ENCODE measurements at places on chromosomes 2 and 18.

- DNase-seq, result no peak
Measured at GRCh38 chr18:39841482-39842365, 2113.3 kb upstream of the PIK3C3 start.

GRCh38 chr2:160532388-160532787 lies 38.8 kb upstream of the RBMS1 start:
- no peak for DNase-seq

- no peak for DNase-seq
Measured at GRCh38 chr18:33444709-33445108, 4.2 kb upstream of the CCDC178 start.

DNA sequence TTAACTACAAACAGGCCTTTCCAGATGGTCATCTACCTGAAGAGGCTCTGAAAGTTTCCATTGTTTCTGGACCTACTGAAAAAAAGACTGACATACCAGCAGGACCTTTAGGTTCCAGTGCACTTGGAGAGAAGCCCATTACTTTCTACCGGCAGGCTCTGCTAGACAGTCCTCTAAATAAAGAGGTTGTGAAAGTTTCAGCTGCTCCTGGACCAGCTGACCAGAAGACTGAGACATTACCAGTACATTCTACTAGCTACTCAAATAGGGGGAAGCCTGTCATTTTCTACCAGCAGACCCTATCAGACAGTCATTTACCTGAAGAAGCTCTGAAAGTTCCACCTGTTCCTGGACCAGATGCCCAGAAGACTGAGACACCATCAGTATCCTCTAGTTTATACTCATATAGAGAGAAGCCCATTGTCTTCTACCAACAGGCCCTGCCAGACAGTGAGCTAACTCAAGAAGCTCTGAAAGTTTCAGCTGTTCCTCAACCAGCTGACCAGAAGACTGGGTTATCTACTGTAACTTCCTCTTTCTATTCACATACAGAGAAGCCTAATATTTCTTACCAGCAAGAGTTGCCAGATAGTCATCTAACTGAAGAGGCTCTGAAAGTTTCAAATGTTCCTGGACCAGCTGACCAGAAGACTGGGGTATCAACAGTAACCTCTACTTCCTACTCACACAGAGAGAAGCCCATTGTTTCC lies 65.8 kb downstream of the ALMS1 start:
- DNase-seq, result no peak

DNA sequence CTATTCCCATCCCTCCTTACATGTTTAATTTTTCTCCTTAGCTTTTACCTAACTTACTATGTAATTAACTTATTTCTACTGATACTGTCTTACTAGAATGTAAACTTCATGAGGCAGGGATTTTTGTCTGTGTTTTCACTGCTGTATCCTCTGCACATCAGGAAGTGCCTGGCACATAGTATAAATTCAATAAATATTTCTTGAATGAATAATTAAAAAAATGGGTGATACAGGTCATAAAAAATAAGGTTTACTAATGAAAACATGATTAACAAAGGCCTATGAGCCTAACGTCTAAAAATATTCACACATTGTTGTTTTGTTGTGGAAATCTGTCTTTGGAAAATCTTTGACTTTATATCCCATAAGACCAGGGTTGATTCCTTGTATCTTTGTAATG lies 4.5 kb downstream of the RBKS start:
- no peak for DNase-seq

DNA sequence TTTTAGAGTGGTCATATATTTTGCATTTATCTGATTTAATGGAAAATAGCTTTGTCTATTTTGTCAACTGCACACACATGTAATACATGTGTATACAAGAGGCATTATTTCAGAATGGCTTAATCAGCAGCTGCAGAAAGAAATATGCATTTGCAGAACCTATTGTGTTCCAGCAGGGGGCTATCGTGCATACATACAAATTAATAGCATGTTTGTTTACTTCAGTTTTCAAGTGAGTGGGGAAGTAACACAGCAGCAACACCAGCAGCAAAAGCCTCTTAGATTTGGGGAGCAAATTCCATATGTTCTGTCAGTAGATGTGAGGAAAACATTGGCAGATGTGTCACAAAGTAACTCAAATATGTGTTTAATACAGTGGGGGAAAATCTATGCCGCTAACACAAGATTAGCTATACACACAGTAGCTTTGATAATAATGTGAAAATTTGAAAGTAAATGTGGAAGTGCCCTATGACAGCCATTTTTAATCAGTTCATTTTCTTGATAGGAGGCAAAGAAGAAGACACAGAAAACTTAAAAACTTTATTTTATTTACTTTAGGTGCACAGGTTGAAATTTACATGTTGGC lies 218.1 kb downstream of the WDR7 start:
- no peak for DNase-seq

GRCh38 chr2:68662466-68662865 lies 19.1 kb downstream of the PROKR1 start:
- no peak for DNase-seq

GRCh38 chr2:82089518-82089917 lies 1785.0 kb upstream of the LRRTM1 start:
- no peak for DNase-seq

GRCh38 chr2:169415233-169415748 lies 53.0 kb upstream of the LRP2 start:
- DNase-seq, result no peak

- no peak for DNase-seq
Measured at GRCh38 chr18:70469916-70470315, 181.1 kb downstream of the SOCS6 start.

DNA sequence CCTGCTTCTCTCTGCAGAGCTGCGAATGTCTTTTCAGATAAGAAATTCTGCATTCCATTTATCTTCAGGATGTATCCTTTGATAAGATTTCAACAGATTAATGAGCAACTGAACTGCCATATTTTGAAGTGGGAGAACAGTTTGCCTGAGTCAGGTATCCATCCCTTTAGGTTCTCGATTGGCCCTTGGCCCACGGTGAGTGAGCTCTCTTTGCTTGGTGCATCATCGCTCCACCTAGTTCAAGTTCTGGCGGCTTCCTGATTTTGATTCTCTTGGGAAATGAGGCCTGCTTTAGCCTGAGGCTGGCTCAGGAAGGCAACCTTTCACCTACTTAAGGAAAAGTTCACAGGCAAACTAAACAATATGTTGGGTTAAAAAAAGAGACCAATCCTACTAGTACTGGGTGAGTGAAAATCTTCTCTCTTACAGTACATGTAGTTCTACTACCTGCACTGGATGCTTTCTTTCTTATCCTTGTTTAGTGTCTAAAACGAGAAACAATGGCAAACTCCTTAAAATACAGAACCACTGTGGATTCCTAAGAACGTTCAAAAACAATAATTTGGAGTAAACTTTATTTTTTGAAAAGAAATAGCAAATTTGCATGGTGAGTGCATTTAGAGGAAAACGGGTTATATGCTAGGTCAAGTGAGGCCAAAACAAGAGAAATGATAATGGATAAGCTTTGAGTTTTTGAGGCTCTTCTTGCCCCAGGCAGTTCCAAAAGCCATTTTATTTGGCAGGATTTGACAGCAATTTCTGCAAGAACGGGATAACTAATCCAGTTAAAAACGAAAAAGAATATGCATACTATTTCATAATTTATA lies 837 bp upstream of the ACSL3 start:
- DNase-seq, result no peak

DNA sequence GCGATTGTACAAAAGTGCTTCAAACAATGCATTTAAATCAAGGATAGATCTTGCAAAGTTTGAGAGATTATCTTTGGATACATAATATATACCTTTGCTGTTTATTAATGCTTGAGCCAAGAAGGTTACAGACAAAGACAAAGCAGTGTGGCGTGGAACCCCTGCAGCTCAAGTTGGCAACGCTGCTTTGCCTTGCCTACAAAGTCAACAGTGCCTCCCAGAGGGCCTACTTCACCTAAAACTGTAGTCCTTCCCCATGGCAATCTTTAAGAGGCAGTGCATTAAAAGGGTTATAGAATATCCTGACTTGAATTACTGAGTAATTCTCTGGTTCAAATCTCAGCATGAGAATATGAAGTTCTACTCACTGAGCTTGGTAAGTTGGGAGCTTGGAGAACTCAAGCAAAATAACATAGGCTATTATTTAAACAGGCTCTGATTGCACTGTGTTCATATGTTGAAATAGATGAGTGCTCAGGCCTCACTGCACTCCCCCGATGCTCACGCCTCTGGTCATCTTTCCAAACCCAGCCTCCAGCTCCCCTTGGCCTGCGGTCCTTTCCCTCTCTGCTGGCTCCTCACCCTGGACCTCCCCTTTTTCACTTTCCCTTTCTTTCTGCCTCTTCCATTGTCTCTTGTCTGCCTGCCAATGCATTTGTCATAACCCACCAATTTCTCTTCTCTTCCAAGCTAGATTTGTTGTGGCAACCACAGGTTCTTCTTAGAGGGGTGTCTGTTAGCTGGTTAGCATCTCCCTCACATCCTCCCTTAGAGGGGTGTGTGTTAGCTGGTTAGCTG lies 96.5 kb downstream of the MYT1L start:
- DNase-seq, result no peak

DNA sequence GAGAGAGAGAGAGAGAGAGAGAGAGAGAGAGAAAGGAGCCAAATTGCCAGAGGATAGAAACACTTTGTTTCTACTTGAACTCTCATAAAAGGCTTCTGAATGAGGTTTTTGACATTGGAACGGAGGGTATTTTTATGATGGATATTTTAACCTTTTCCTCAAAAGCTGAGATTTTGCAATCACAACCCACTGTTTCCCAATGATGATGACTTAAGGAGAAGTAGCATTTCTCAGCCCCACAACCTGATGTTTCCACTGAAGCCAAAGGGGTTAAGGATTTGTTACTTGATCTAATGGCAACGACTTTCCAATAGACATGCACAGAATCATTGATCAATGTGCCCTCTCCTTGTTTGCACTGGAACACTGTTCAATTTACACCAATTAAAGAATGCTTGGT lies 67.1 kb upstream of the POU3F3 start:
- DNase-seq, result no peak

DNA sequence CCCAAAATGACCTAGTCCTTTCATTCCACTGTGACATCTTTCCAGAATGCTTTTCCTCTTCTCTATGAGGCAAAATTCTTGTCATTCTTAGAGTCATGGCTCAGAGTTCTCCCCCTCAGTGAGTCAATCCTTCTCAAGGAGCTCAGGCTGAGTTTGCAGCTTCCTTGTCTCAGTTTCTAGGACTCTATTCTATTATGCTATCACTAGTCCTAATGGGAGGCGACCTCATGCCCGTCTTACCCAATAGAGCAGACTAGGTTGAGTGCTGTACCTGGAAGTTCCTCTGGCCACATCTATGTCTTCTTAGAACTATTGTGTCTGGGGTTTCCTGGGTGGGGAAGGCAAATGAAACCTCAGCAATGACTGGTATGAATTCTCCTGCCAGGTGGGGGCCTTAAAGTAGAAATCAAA lies 51.5 kb downstream of the HAUS1 start:
- DNase-seq, result peak; percentile 52
